ENCODE measurements at places on chromosomes 7 and 10.

- DNase-seq, result no peak
These were observed 655.6 kb downstream of the LRMDA start for GRCh38 chr10:76086761-76087639.

DNA sequence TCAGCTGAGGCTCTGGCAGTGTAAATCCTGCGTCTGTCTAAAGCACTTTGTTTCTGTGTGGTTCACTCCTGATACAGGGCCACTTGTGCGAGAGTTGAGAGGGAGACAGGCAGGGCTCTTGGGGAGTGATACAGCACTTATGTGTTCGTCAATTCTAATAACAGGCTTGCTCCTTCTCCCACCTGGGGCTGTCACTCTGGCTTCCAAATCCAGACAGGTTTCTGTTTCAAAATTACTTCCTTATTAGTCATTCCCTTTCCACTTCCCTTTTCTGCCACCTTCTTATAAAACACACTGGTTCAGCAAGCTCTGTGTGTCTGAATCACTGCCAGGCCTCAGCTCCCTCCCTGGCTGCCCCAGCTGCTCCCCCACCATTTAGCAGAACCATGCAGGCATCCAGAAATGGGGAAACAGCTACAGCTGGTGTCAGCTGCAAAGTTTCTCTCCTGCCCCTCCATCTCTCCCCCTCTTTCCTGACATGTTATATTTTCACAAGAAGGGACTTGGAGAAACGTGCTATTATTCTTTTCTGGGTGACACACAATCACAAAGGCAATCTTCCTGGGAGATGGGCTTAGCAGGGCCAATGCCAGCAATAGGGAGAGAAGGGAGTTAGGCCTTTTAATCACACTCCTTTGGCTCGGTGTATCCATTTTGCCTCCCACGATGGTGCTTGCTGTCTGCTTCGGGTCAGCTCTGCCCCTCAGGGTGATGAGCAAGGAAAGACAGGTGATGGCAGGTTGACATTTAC lies 58.4 kb upstream of the ZNRF2 start:
- no peak for DNase-seq

DNA sequence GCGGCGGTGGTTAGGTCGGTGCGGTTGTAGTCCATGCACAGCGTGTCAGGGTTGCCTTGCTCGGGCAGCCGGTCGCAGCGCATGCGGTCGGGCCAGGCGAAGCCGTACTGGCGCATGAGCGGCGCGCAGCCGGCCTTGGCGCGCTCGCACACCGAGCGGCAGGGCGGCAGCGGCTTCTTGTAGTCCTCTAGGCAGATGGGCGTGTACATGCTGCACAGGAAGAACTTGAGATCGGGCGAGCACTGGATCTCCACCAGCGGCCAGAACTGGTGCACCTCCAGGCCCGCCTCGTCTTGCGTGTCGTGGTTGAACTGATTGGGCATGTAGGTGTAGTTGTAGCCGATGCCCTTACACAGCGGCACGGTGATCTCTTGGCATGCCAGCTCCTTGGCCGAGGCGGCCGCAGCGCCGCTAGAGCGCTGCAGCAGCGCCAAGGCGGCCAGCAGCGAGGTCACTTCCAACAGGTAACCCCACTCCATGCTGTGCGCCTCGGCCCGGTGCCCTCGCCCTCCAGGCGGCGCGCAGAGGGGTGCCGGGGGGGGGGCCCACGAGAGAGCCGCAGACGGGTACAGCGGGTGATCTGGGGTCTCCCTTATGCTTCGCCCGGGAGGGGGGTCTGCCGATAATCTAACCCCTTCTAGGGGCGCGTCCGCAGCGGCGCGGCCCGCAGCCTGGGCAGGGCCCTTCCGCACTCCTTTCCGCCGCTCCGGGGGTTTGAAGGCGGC lies 983 bp downstream of the FZD8 start:
- DNase-seq, result no peak

DNA sequence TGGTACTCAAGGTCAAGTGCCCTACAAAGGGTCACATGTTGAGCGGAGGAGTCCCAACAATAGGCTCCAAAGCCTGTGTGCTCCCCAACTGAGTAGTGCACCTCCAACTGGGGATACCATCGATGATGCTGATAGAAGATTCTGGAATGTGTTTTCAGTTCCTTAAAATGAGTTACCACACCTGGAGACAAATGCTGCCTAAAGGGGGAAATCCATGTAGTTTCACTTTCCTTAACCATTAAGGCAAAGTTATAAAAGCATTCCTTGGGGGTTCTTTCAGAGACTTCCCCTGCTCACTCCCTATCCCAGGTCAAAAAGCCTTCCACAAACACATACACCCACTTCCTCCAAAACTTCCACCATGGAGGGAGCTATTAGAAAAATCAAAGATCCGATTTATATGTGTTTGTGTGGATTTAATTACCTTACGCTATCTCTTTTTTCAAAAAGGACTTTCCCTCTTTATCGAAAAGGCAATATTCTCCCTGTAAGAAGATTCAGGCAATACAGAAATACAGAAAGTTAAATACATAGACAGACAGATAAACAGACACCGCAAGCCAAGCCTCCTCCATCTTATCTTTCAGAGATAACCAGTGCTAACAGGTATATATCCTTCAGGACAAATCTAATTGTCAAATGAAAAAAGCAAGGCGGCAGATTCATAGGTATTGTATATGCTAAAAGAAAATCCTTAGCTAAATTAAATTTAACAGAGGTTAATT lies 135.9 kb upstream of the ASAH2 start:
- DNase-seq, result no peak

DNA sequence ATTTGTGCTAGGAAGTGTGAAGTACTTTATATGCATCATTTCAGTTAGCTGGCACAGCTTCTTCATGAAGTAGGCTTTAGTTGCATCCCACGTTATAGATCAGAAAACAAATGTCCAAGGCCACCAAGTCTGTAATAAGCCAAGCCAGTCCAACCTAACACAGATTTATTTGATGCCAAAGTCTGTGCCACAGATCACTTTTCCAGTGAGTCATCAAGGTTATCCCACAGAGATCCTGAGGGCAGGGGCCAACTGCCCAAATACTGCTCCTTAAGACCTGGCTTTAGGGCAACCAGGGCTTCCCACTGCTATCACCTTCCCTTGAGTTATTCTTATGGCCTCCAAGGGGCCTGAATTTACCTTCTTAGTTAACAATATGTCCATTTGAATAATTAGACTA lies 1340.4 kb downstream of the XPNPEP1 start:
- no peak for DNase-seq
